ENCODE measurements at places on chromosomes 16 and 17. TPM values are rescaled to one million over a fixed set of nuclear protein-coding genes. Genes with fewer than 3 reads are reported as not detected.

The KRTAP9-8 gene
- not detected for total RNA-seq

The HLF gene
- 0.80 TPM for total RNA-seq

The SLC35G3 gene
- not detected for total RNA-seq

The FZD2 gene
- 4.6 TPM for total RNA-seq

The CES1 gene
- total RNA-seq, result 9.0 TPM

The CCL7 gene
- 0.21 TPM for total RNA-seq

The CACNG1 gene
- not detected for total RNA-seq

The TMEM98 gene
- 67.3 TPM for total RNA-seq

The EPX gene
- not detected for total RNA-seq
